Activated T-helper 1 cell treated with anti-CD3 and anti-CD28 coated beads, Interleukin-12 subunit alpha, Interleukin-12 subunit beta, Interleukin-2, Interleukin-4 antibody, amounts not matched to agents 30 ng/mL and 10 ng/mL and 1 ng/mL, durations not matched to agents 14 hours and 24 hours and 36 hours (primary cell): ENCODE measurements at places on chromosomes 6 and 20. TPM values are rescaled to one million over a fixed set of nuclear protein-coding genes. Genes with fewer than 3 reads are reported as not detected.
A peak's percentile ranks its signal among the peaks of the same experiment; 100 is the strongest.

GRCh38 chr20:31877684-31878083 is 7.2 kb downstream of the TTLL9 start:
- DNase-seq, result no peak

DNA sequence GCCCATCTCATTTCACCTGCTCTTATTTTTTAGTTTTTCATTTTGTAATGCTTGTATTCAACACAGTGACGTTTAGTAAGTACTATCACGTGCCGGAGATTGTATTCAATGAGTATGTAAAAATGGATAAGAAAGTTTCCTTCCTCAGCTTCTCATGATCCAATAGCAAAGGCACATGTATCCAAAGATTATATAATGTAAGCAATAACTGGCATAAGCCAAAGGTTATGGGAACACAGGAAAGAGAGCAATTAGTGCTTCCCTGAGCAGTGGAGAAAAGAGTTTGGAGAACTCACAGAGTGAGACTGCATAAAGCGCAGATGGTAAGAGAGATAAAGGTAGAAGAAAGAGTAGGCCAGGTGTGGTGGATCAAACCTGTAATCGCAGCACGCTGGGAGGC is 21.8 kb upstream of the LTV1 start:
- DNase-seq, result no peak

GRCh38 chr20:41692479-41693135 is 74.4 kb upstream of the CHD6 start:
- peak; percentile 58 for DNase-seq

DNA sequence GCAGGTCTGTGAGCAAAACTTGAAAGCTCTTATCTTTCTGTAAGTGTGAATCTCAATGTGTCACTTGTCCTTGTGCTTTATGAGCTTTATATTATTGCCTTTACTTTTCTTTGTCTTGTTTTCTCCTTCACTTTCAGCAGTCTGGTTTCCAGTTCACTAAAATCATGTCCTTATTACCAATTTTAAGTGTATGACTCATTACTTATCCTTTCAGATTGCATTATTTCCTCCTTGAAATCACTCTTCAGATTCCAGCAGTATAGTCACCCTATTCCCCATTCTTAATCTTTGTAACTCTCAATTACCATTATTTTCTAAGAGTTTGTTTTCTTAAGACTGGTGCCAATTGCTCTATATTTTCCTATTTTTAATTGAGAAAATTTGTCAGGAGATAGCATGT is 117.4 kb upstream of the GRIK2 start:
- no peak for DNase-seq

- no peak for DNase-seq
Measured at GRCh38 chr6:134378426-134378825, 60.5 kb upstream of the SGK1 start.

- peak; percentile 9 for DNase-seq
Measured at GRCh38 chr6:42453654-42454427, 2.1 kb upstream of the TRERF1 start.

GRCh38 chr20:40930561-40930960 is 98.1 kb upstream of the TOP1 start:
- no peak for DNase-seq

DNA sequence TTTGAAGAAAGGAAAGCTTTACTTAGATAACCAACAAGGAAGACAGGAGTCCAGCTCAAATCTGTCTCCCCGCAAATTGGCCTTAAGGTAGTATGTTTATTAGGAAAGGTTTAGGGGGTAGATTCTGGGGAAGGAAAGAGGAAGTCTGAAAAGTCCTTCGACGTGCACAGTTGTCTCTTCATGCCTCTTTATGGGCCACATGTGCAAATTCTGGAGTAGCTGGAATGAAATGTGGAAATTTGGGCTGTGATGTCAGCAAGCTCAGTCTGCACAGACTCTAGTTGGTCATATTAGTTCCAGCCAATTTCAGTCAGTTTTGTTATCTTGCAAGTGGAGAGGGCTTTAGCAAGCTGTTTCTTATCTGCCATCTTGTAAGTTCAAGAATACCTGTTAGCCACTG is 50.1 kb downstream of the NUP153 start:
- no peak for DNase-seq

GRCh38 chr6:41747256-41748101 is at the start of gene PGC:
TSS of gene PGC (minus strand) at chr6:41747397. CDS start at chr6:41747334, 63 bp downstream.
- no peak for DNase-seq

GRCh38 chr6:21800948-21801438 is 207.4 kb downstream of the SOX4 start:
- no peak for DNase-seq

GRCh38 chr6:168374541-168375071 is 55.0 kb upstream of the DACT2 start:
- DNase-seq, result no peak

DNA sequence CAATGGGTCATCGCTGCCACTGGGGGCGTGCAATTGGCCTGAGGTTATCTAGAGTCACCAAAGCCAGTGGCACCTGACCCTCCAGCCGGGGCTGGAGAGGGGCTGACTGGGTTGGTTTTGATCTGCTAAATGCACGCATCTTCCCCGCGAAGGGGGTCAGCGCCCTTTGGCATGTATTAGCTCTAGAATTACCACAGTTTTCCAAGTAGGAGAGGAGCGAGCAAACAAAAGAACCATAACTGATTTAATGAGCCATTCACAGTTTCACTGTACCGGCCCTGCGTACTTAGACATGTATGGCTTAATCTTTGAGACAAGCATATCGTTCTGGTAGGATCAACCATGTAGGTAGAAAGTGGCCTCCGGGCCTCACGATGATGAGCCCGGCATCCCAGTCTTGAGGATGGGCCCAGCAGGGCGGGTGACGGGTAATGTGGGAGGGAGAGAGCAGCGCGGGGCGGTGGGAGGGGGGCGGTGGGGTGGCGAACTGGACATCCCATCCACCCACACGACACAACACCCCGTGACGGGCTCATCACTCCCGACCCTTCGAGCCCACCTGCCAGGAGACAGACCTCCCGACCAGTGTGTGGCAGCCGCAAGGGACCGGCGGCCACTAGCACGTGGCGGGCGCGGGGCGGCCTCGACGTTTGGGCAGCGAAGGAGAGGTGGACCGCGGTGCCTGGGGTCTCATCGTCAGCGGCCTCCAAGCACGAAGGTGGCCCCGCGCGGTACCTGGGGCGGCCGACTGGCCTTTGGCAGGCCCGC is 1957.5 kb upstream of the DEFB115 start:
- DNase-seq, result no peak

- no peak for DNase-seq
Measured at GRCh38 chr6:161956082-161956481, 682.2 kb upstream of the AGPAT4 start.

GRCh38 chr20:33995053-33995831 is 1.5 kb downstream of the RALY start:
- no peak for DNase-seq

DNA sequence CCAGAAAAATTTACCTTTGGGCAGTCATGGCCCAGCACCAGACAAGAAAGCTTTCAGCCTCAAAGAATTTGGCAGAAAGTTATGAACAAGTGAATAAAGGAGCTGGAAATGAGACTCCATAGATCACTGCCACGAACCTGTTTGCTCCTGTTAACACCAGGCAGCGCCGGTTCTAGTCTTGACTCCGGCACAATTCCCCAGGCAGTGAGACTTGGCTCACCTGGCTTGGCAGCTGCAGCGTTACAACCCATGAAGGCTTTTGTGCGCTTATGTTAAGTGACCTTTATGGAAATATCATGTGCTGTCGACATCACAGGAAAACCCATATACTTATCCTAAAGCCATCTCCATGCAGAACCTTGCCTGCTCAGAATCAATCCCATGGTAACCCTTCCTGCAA is 22.2 kb upstream of the FOXC1 start:
- no peak for DNase-seq

- no peak for DNase-seq
Measured at GRCh38 chr6:157271441-157271840, 51.9 kb downstream of the TMEM242 start.

DNA sequence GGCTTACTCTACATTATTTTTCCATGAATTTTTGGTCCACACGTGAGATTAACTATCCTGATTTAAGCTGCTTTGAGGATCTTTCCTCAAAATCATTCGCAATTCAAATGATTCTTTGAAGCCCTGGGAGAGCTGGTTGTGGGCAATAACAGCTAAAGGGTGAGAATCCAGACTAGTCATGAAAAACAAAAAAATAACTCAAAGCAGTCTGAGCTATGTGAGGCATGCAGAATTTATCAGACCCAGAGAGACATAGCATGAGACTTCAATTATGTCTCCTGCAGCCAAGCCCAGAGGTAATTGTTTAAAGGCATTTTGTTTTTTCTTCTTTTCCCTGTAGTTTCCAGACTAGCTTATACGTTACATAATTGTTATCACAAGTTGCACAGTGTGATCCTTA is 517.3 kb upstream of the PTCHD4 start:
- DNase-seq, result no peak

GRCh38 chr20:33054791-33055190 is 1.1 kb downstream of the BPIFB3 start:
- DNase-seq, result no peak

GRCh38 chr6:30328397-30328796 is 1.7 kb downstream of the TRIM39 start:
- DNase-seq, result no peak

DNA sequence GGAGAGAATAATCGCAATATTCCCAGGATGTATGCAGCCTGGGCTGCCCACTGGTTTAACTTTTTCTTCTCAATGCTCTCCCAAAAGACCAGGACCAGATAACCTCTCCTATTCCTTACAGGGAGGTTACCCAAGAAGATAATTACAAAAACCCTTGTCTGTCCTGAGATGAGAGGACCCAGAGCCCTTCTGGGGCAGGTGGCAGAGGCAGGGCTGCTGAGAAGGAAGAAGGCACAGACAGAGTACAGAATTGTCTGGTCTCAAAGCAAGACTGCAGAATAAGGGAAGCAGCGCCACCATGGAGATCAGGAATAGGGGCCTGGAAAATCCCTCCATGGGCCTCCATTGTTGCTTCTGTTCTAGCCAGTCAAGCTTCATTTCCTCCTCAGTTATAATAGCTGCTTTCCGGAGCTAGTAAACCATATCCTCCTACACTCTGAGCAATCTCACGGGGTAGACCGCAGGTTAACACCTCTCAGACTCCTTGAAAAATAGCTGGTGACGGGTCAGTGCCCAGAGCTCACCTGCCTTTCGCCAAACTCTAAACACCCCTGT is 463 bp upstream of the HLA-DMB start:
- peak; percentile 47 for DNase-seq

DNA sequence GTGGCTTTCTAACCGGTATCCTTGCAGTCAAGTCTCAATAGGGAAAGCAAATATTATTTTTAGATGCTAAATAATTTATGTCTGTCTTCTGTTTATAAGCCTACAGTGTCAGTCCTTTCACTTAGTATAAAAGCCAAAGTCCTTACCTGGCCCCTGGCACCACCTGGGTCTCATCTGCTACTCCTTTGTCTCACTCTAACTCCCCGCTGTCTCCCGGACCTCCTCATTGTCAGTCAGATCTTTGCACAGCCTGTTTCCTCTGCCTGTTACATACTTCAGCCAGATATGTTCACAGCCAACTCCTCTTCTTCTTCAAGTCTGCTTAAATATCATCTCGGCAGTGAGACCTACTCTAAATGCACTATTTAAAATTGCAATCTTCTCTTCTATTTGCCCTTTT is 84.2 kb downstream of the THEMIS start:
- DNase-seq, result no peak

- DNase-seq, result peak; percentile 11
Measured at GRCh38 chr6:2245877-2246863, 765 bp upstream of the GMDS start.

DNA sequence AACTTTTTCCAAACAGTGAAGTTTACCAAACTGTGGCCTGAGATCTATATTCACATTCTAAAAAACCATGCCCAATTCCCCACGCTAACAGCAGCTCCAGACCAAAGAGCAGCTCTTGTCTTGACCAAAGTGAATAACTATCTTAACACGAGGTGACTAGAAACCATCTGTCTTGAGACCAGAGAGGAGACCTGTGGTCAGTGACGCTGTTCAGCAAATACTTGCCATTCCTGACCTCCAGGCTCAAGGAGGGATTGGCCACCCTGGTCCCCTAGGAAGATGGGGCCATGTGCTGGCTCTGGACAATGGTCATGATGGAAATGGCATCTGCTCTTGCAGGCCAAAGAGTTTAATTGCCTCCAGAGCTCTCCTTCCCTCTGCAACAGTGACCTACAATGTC is 104.4 kb upstream of the CD93 start:
- DNase-seq, result no peak

DNA sequence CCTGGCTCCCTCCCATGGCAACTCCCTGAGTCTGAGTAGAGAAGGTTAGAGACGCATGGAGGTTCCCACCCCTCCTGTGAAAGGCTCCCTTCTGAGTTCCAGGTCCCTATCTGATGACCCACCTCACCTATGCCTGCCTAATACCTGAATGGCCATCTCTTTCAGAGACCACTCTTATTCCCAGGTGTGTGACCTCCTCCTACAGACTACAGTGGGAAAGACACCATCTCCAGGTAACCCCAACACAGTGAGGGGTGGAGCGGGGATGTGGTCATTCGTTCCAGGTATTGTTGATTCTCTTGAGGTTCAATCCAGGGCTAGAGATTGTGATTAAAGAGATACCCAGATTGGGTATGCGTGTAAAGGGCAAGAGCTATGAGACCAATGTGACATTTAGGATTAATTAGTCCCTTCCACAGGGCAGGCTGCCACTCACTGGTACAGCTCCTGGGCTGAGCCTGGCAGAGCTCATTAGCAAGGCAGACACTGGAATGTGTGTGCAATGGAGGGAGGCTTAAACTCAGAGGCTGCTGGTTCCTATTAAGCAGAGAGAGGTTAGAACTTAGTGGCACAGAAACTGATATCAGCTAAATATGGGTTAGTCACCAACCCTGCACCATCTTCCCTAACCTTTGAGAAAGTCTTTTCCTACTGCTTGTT is 46.5 kb upstream of the IER3 start:
- DNase-seq, result no peak

Gene RSPH4A
- 0.36 TPM in 1 of 2 replicates, not detected in the other for total RNA-seq

Gene WFDC12
- total RNA-seq, result not detected in 2 replicates

Gene PRPH2
- total RNA-seq, result not detected in 2 replicates

Gene SAMD10
- 29.4 and 34.9 TPM in 2 replicates for total RNA-seq

Gene LTV1
- 63.0 and 67.9 TPM in 2 replicates for total RNA-seq

Gene SPATS1
- total RNA-seq, result not detected in 2 replicates

Gene PROKR2
- total RNA-seq, result not detected in 2 replicates

Gene PRRT1
- 0.24 and 0.57 TPM in 2 replicates for total RNA-seq

Gene ADAM33
- not detected in 2 replicates for total RNA-seq
